GM04503 (cell line): ENCODE measurements at places on chromosomes 4 and X.

DNA sequence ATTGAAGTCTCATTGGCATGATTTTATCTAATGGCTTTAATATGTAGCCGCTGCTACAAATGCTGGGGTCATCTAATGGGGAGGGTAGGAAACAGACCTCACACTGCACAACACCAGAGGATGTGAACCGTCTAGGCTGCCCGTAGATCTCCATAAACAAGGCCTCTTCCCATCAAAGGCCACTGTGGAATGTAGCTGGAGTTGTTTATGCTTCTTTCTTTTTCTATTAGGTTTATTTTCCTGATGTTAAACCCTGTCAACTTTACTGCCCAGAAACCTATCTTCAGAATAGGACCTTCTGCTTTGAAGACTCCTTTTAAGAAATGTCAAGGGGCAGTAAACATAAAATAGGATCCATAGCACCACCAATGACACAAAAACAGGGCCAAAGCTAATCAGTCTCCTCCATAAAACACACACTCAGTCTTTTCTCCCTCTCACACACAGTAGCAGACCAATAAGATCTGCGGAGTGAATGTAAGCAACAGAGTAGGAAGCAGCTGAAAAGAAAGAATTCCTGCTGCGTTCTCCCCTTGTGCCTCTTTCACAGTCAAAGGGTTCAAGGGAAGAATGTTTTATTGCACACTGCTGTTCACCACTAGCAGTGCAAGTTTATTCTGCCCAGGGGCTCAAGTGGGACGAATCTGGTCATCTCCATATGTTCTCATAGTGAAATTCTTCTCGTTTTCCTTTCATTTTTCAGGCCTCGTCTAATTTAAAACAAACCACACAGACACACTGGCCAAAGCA, 72.2 kb downstream of the MAML3 start:
- no peak for DNase-seq

DNA sequence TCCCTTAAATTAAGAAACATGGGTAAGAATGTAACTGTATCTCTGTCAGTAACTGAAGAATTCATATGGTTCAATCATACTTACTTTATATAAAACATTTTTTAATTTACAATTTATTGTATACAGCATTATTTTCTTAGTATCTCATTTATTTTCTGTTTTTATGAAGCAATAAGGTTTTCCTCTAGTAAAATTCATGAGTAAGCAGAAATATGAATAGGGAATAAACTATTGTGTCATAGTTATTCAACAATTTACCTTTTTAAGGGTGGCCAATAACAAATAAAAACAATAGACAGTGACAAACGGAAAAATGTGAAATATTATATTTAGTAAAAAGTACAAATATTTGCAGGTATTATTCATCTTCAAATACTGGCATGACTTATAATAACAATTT, 624.4 kb downstream of the TECRL start:
- no peak for DNase-seq

- DNase-seq = peak; percentile 60
Observed at GRCh38 chr4:54277691-54278090, 48.6 kb downstream of the PDGFRA start.

- DNase-seq = no peak
Observed at GRCh38 chr4:140019619-140020347, 134.2 kb downstream of the MAML3 start.

DNA sequence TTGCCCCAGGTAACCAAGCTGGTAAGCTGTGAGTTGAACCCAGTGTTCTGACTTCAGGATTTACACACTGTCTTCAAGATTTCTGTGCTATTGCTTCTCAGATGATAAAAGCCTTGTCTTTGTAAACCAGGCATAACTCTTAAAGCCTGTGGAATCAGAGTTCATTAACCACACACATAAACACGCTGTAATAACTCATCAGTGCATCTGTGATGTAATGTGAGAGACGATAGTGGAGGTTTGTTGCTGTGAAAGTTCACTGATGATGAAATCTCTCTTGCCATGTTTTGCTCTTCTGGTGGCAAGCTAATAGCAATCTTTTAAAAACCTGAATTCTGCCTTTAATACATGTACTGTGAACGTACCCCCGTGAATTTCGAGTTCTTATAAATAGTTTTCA, 41.5 kb downstream of the CLCN4 start:
- no peak for DNase-seq

DNA sequence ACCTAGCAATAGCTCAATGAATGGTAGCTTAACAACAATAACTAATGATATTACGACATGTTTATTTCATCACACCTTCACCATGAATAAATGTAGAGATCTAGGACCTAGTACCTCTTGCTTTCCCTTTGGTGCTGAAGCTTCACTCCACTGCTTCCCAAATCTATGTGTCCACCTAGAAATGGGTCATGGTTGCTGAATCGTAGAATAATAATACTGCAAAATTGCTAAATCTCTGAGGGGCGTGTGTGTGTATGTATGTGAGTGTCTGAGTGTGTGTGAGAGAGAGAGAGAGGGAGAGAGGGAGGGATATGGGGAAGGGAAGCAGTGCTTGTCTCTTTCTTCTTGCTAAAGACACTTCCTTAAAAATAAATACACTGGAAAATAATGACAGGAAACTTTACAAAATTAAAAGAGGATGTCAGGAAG, 109.3 kb upstream of the BMP2K start:
- no peak for DNase-seq

GRCh38 chrX:108036298-108036973, 8.4 kb upstream of the VSIG1 start:
- DNase-seq = no peak

DNA sequence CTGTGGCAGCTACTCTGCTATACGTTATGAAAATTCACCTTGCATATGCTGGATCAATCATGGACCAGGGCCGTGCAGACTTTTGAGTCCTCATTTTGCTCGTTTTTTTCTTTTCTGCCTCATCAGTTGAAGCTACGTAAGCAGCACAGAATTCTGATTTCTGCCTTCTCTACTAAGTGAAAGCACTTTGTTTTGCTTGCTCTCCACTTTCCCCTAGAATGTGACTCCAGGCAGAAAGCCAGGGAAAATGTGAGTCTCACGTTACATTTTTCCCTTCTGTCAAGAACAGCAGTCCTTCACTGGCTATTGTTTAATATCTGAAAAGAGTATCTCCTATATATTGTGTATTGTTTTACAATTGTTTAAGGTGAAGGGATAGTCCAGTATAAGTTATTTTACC, 1840.1 kb downstream of the PCDH7 start:
- no peak for DNase-seq

- DNase-seq = no peak
Observed at GRCh38 chr4:16893141-16893651, 5.2 kb downstream of the LDB2 start.

DNA sequence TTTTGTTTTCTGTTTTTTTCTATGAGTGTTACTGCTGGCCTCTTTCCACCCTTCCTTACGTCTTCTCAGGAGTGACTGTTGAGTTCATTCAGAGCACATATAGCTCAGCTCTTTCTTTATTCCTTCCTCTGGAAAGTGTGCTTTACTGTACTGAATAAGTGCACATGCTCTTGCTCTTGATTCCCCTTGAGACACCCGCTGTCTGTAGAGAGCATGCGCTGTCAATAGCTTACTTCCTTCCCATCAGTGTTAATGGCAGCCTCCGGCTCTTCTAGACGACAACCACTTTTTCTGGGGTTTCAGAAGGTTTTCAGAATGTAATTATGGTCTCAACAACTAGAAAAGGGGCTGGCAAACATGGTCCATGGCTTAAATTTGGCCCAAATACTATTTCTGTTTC, 504.9 kb downstream of the C4orf33 start:
- no peak for DNase-seq

GRCh38 chr4:1080961-1081688, 32.2 kb downstream of the RNF212 start:
- no peak for DNase-seq

- no peak for DNase-seq
Observed at GRCh38 chr4:7199129-7199725, 6.9 kb downstream of the SORCS2 start.

DNA sequence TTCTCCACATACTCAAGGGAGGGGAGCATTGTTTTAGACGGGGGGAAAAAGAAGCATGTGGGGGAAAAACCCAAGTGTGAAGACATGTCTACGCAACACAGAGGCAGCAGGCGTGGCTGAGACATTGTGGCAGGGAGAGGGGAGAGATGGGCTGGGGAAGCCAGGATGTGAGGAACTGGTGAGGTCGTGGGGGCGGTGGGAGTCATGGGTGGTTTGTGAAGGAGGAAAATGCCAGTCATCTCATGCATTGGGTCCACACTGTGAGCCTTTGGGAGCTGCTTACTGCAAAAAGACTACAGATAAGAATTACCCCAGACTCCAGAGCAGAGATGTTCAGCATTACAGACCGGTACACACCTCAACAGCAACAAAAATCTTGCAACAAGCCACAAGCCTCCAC, 2.1 kb downstream of the JAKMIP1 start:
- no peak for DNase-seq

- no peak for DNase-seq
Observed at GRCh38 chr4:185464887-185465286, 6.6 kb downstream of the CCDC110 start.

- DNase-seq = no peak
Observed at GRCh38 chr4:138756519-138756918, 259.1 kb upstream of the NOCT start.

DNA sequence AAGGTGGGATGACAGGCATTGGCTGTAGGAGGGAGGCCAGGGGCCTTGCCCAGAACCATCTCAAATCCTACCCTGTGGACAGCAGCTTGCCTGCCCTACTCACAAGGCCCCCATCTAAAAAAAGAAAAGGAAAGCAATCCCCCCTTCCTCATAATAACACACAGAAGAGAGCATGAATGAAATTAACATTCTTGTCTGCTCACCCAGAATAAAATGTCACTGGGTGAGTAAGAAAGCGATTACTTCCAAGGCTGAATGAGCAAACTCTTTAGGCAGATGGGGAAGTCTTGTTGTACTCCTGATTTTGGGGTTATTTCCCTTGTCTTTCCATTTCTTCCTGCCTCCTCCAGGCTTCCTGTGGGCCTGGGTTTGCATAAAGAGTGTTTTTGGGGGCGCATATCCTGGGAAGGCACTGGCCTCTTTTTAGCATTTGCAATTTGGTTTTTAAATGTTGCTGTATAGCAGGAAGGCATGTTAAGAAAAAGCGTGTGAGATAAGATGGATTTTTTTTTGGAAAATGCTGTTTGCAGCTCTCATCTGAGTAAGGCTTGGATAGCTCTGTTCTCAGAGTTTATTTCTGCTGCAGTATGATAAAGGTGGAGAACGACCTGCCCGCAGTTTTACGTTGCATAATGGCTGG, 248.3 kb upstream of the GATB start:
- DNase-seq = no peak

DNA sequence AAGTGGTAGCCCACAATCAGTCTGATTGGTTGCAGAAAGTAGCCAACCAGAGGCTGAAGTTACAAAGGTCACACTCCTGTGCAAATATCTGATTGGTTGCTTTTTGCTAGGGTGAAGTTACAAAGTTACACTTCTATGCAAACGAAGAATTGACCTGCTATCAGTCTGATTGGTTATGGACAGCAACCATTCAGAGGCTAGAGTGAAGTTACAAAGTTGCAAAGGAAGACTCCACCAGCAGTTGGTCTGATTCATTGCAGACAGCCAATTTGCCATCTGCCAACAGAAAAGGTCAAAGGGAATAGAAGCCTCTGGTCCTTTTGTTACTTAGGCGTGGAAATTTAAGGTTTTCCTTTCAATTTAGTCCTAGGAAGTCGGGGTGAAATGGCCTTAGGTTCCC, 377.7 kb downstream of the PRDM5 start:
- no peak for DNase-seq
